PC-3 (cell line): ENCODE measurements at places on chromosomes 1 and 21. TPM values are rescaled to one million over a fixed set of nuclear protein-coding genes. Genes with fewer than 3 reads are reported as not detected.

- no peaks in the 10 kb centered on the region for H3K36me3 ChIP-seq
- H3K27ac ChIP-seq: no peak overlapping the region
- H3K4me3 ChIP-seq: no peak overlapping the region
- peak; percentile 15 for DNase-seq
- H3K27me3 ChIP-seq: no peaks in the 10 kb centered on the region
Observed at GRCh38 chr21:28419811-28420210, 572.9 kb downstream of the LTN1 start.

GRCh38 chr1:11946647-11947046 is 12.1 kb downstream of the PLOD1 start:
- H3K27ac ChIP-seq: no peak overlapping the region
- H3K36me3 ChIP-seq: peaks cover 26% of the 10 kb centered on the region
- no peak overlapping the region for H3K4me3 ChIP-seq
- DNase-seq: no peak

DNA sequence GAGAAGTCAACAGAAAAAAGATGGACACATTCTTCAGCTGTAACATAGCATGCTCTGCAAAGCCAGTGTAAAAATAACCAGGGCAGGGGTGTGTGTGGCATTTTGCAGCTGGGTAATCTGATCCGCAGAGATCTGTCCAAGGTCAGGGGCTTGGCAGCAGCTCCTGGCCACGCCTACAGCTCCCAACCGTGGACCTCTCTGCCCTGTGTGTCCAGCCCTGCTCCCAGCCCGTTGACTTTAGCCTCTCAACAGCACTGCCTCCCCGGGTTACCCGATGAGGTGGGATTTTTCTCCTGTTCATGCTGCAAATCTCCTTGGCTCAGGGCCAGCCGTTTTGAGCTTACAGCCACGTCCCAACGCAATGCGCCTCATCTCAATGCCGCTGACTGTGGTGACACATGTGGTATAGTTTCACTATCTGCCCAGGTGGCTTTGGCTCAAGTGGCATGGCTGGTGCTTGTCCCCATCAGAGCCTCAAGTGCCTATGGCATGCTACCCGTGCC is 68.1 kb downstream of the VWA5B1 start:
- no peak overlapping the region for H3K27ac ChIP-seq
- no peaks in the 10 kb centered on the region for H3K27me3 ChIP-seq
- DNase-seq: peak; percentile 64
- peaks cover 38% of the 10 kb centered on the region for H3K4me1 ChIP-seq
- H3K4me3 ChIP-seq: no peak overlapping the region

DNA sequence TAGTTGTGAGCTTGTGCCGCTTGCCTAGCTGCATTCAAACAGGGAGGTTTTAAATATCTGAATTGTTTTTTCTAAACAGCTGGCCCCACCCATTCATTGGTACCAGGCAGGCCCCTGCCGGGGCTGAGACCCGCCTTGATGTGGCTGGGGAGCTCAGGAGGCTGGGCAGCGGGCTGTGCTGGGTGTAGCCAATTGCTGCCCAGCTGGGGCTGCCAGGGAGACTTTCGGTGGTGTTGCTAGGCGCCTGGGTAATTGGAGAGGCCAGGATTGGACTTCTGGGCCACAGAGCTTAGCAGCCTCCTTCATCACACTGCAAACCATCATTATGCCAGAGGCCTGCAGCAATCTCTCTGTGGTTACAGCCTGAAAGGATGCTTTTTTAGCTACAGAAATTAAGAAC is 12.2 kb downstream of the RHBDL2 start:
- H3K27me3 ChIP-seq: no peaks in the 10 kb centered on the region
- no peaks in the 10 kb centered on the region for H3K4me1 ChIP-seq
- no peaks in the 10 kb centered on the region for H3K36me3 ChIP-seq
- H3K4me3 ChIP-seq: no peak overlapping the region
- H3K27ac ChIP-seq: no peak overlapping the region

Gene PLPPR4
- total RNA-seq: 0.17 and 0.44 TPM in 2 replicates

DNA sequence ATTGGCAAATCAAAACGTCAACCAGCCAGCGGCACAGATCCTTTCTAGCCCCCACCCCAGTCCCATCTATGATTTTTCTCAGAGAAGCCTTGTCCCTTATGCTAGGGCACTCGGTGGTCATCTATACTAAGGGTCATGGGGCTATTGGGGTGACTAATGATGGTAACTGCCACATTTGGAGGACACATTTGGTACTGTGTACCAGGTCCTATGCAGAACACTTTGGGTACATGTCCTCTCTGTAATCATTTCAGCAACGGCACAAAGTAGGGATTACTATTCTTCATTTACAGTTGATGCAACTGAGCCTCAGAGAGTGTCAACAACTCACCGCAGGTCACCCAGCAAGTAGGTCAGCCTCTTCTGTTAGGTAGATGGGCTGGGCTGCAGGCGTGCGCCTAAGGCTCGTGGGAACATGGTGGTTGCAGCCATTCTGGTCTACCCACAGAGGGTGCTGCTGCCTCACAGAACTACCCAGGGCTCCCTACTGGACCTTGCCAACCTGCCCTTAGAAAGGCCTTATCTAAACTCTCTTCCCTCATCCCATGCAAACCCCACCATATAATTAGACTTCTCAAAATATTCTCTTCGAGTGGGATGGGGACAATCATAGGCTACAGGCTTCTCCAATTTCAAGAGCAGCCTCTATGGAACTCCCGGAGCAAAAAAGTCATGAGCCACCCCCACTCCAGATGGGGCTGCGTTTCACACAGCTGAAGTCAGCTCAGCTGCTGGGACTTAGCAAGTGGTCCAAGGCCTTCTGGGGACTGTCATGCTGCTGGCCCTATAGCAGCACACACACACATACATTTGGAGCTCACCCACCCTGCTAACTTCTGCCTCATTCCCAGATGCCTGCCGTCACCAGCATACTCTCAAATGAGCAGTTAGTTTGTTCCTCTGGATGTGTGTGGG is 5.8 kb upstream of the SDHB start:
- H3K4me3 ChIP-seq: no peak overlapping the region
- H3K36me3 ChIP-seq: no peaks in the 10 kb centered on the region
- H3K4me1 ChIP-seq: 0 out of 2 replicates have a peak, but pooled peaks cover 5% of the 10 kb centered on the region
- DNase-seq: peak; percentile 78
- no peak overlapping the region for H3K27ac ChIP-seq

DNA sequence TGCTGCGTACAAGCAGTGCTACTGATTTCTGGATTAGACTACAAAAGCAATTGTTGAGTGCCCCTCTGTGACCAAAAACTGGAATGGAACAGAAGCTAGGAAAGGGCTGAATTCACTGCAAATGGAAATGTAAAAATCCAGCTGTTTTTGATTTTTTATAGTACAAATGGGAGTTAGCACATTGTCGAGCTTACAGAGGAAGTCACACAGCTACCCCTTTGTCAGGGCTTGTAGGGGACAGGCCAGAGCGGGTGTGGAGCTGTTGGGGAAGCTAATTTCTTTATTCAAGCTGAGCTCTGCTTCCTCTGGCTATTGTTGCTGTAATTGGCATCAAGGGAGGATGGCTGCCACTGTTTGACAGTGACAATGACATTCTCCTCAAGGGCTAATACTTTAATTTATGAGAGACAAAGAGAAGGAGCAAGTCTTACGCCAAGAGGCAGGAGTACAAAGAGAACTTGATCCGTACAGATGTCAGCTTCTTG is 96.1 kb downstream of the SLC35F3 start:
- DNase-seq: no peak
- H3K27ac ChIP-seq: no peak overlapping the region
- peaks cover 14% of the 10 kb centered on the region; the same call in 1 of the 2 replicates for H3K4me1 ChIP-seq
- no peak overlapping the region for H3K4me3 ChIP-seq

DNA sequence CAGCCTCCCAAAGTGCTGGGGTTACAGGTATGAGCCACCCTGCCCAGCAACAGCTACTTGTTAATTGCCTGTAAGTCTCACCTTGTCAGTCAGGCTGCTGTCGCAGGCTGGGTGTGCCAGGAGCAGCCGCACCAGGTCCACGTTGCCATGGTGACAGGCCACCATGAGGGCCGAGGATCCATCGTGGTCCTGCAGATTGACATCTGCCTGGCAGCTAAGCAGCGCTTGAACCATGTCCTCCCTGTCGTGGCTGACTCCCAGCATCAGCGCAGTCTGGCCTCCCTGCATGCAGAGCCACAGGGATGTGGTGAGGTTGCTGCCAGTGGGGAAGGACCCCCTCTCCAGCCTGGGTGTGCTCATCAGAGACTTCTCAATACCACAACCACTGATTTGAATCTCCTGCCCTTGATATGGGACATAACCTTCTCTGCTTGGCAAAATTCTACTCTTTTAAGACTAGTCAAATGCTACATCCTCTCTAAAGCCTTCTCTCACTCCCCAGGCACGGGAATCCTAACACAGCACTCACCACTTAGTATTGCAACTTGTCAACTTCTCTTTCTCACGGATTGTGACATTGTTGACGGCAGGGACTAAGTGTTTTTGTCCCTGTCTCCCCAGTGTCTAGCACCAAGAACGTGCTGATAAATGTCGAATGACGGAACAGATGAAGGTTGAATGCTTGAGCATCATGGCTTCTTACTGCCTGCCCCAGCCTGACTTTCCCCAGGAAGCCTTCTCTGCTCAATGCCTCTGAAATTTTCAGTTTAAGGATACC is 52.9 kb downstream of the L1TD1 start:
- DNase-seq: no peak
- peaks cover 9% of the 10 kb centered on the region for H3K4me1 ChIP-seq
- H3K27me3 ChIP-seq: no peaks in the 10 kb centered on the region
- no peak overlapping the region for H3K27ac ChIP-seq

GRCh38 chr1:151060007-151060656 is at the start of gene MLLT11:
Gene MLLT11 (plus strand): TSS chr1:151060397. CDS start chr1:151067225, 6,828 bp downstream.
- H3K4me3 ChIP-seq: peak within 1 kb of the TSS; percentile 99
- peak; percentile 66 for DNase-seq
- no peaks in the 10 kb centered on the region for H3K27me3 ChIP-seq
- H3K36me3 ChIP-seq: peaks cover 16% of the 10 kb centered on the region; the same call in 1 of the 2 replicates
- H3K27ac ChIP-seq: peak within 1 kb of the TSS; percentile 77
- H3K4me1 ChIP-seq: peaks cover 40% of the 10 kb centered on the region

- H3K27me3 ChIP-seq: no peaks in the 10 kb centered on the region
- H3K36me3 ChIP-seq: no peaks in the 10 kb centered on the region
- H3K27ac ChIP-seq: no peak overlapping the region
- H3K4me3 ChIP-seq: no peak overlapping the region
- peaks cover 32% of the 10 kb centered on the region for H3K4me1 ChIP-seq
Observed at GRCh38 chr1:151949371-151950193, 40.3 kb upstream of the THEM4 start.

Gene SEMA6C
- total RNA-seq: 2.0 and 2.8 TPM in 2 replicates

GRCh38 chr1:36339215-36339614 is 15.8 kb upstream of the EVA1B start:
- H3K4me1 ChIP-seq: peaks cover 15% of the 10 kb centered on the region
- no peak overlapping the region for H3K27ac ChIP-seq
- no peak overlapping the region for H3K4me3 ChIP-seq
- H3K27me3 ChIP-seq: no peaks in the 10 kb centered on the region

Gene AADACL3
- not detected in 2 replicates for total RNA-seq

Gene DMBX1
- total RNA-seq: 1.7 and 2.4 TPM in 2 replicates

GRCh38 chr1:32337855-32338636 is 2.0 kb upstream of the MARCKSL1 start:
- H3K27me3 ChIP-seq: no peaks in the 10 kb centered on the region
- peak overlapping the region; percentile 28 for H3K27ac ChIP-seq
- H3K36me3 ChIP-seq: peaks cover 12% of the 10 kb centered on the region
